ENCODE measurements at places on chromosomes 7 and 10.

GRCh38 chr10:126783806-126784557 is 113.5 kb upstream of the C10orf90 start:
- no peak for DNase-seq

- DNase-seq: no peak
These were observed 9.5 kb downstream of the GLI3 start for GRCh38 chr7:42227541-42227935.

- DNase-seq: no peak
These were observed 3.1 kb upstream of the ANTXRL start for GRCh38 chr10:46283580-46284285.

DNA sequence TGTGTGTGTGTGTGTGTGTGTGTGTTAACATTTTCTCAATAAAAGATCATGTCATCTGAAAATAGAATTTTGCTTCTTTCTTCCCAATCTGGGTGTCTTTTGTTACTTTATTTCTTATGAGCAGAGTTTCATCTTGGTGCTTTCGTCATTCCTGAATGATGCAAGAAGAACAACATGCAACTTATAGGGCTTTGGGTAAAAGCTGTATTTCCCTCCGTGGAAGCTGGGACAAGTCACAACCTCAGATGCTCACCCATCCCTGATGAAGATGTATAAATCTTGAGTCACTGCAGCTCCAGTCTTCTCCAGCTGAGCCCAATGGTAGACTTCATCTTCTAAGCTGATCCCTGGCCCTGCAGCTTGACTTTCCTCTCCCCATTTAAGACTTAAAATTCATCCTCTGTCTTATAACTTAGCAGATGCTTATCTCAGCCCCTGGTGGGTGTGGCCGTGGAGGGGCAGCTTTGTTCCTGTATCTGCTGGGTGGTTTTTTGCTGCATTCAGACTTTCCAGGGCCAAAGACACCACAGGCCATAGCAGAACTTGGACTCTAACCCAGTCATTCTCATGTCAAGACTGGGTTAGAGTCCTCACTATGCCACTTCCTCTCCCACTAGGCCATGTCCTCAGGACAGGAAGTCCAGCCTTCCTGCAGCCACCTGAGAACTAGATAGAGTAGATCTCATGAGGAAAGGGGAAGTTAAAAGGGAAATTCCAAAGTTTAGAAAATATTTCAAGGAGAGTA is 356.4 kb downstream of the TNS3 start:
- no peak for DNase-seq

- no peak for DNase-seq
These were observed 187.9 kb upstream of the SMIM30 start for GRCh38 chr7:113306302-113306701.

DNA sequence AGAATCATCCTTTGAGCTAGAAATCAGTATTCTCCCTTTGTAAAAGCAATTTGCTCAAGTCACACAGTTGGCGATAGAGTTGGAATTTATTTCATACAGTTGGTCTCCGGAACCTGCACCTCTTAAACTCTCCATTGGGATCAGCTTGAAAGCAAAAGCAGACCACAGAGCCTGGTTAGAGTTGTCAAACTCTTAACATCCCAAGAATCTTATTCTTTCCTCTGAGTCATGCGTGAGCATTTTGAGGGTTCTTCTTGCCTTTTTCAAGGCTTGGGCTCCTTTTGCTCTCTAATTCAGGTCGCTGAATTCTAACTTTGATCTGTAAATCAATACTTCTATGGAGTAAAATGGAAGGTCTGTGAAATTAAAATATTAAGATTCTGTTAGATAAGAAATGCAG is 19.6 kb upstream of the SCIN start:
- DNase-seq: no peak

- DNase-seq: peak; percentile 21
These were observed 37.8 kb downstream of the RSU1 start for GRCh38 chr10:16779384-16779915.

DNA sequence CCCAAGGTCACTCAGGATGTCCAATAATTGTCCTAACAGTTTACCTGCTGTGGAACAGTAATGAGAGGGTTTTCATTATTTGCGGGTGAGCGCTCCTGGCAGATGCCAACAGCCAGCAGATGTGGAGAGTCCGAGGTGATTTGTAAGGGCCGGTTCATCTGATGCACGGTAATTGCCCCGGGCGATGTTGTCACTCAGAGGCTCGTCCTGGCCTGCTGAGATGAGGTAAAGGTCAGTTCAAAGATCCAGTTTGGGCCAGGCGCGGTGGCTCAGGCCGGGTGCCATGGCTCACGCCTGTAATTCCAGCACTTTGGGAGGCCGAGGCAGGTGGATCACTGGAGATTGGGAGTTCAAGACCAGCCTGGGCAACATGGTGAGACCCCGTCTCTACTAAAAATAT is 16.9 kb downstream of the LHPP start:
- no peak for DNase-seq

GRCh38 chr7:69598487-69599285 is 411 bp downstream of the AUTS2 start:
- peak; percentile 36 for DNase-seq

GRCh38 chr7:37032258-37032601 is 307.9 kb upstream of the AOAH start:
- DNase-seq: peak; percentile 6

GRCh38 chr10:3093996-3094395 is 26.6 kb downstream of the PFKP start:
- no peak for DNase-seq

- no peak for DNase-seq
These were observed at the start of gene AEBP1 for GRCh38 chr7:44103923-44104859. AEBP1 (plus strand) TSS chr7:44104345; CDS start chr7:44104666, 321 bp downstream.

- DNase-seq: no peak
These were observed 2.0 kb downstream of the GAL3ST4 start for GRCh38 chr7:100166317-100166940.

DNA sequence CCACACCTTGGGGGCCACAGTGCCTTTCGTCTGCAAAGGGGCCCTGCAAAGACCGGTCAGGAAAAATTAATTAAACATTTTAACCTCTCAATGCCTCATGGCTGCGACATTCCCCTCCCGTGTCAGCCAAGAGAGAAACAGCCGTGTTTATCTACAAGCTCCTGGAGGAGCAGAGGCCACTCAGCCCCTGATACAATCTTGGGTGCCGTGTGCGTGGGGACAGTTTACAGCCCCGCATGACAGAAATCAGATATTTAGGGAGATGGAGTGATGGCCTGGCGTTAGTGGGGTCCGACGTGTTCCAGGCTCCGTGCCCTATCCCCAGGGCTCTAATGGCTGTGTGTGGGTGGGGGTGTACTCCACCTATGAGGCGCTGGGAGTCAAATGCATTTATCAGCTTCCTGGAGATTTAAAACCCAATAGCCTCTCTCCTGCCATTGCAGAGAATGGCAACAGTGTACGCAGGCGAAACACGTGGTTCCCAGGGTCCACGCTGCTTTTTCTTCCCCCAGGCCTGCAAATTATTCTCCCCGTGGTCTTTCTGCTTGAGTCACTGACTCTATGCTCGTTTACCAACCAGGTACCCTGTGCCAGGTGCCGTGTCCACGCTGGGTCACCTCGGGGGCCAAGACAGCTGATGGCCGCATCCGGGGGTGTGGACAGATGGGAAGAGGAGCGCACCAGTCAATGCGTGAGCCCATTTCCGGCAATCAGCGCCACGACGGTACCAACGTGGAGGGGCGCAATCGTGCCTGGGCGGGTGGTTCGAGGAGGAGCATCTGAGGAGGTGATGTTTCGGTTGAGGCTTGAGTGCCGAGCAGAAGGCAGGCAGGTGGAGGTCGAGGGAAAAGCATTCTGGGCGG is 26.6 kb upstream of the PSMG3 start:
- DNase-seq: no peak

- DNase-seq: no peak
These were observed 145.5 kb downstream of the ZEB1 start for GRCh38 chr10:31464552-31464951.

DNA sequence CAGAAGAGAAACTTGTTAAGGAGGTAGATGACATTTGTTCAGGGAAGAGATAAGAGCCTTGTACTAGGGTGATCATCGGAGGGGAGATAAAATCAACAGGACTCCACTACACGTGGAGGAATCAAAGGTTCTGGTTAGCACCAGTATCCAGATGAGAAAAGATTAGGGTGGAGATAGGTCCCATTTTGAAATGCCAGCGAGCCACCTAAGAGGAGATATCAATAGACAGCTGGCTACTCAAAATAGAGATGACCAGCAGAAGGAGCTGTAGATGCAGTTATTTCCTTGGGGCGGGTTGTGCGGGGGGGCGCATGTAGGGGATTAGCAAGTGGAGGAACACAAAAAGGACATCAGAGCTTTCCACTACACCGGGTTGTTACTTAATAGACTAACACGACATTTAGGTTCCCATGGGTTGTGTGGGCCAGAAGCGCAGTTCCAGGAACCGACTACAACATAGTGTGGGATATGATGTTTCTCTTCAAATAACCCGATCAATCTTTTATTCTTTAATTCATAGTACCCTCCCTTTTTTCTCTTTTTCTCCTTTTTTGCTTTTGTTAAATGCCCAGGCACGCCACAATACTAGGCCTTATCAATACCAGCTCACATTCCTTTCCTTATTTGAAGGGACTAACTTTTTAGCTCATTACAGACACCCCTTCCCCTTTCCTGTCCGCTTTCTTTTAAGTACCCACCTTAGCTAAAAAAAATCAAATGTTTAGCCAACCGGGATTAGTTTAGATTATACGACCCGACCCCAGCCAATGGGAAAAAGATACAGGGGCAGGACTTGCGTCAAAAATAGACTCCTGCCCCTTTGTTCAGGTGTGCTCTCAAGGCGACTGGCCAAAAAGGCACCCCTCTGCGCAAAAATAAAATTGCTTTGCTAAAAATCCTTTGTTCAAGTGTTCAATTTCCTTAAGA is 2.0 kb upstream of the KIF11 start:
- DNase-seq: peak; percentile 39

DNA sequence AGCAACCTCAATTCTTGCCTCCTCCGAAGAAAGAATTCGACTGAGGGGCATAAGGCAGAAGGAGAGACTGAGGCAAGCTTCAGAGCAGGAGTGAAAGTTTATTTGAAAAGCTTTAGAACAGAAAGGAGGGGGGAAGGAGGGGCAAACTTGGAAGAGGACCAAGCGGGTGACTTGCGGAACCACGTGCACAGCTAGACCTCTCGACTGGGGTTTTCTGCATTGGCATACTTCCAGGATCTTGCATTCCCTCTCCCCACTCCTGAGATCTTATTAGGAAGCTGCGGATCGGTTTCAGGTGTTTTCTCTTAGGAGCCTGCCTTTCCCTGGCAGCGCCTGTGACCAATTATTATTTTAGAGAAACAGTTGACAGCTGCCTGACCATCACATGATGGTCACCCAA is 20.3 kb upstream of the CPXM2 start:
- no peak for DNase-seq

GRCh38 chr10:27713941-27714340 is 31.7 kb downstream of the MKX start:
- no peak for DNase-seq

DNA sequence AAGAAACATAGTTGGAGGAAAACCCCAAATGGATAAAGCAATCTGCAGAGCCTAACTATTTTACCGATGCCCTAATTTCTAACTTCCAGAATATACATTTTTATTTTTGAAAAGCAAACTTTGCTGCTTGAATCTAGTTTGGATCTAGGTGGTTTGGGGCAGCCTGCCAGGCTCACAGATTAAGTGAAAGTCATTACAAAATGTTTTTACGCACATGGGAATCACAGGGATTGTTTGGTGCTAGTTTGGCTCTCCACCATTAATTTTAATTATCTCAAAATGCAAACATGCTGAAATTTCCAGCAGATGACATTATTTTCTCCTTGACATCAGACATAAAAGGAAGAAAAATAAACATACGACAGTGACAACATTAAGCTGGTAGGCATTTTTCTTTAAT is 166.7 kb upstream of the INHBA start:
- DNase-seq: no peak

- DNase-seq: no peak
These were observed 10.7 kb downstream of the FGL2 start for GRCh38 chr7:77188731-77189437.

All from prostate gland (tissue), 2 donors.